ENCODE measurements at places on chromosomes 3 and 15.

- no peak for DNase-seq
Measured at GRCh38 chr15:50633653-50634052, 52.9 kb downstream of the TRPM7 start.

DNA sequence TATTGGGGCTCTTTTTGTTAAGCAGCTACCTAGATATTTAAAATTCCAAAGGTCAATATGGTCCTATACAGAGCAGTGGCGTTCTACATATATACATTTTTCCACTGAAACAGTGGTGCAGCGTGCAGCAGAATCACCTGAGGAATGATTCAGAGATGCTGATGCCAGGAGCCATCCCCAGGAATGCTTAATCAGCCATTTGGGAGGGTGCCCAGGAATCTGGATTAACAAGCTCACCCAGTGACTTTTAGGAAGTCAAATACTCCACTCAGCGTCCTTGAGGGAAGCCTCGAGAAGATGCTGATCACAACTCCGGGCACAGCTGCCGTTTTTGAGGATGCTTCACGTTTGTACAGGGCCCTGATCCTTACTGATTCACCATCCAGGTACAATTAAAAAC is 82.6 kb upstream of the ARHGEF3 start:
- no peak for DNase-seq

DNA sequence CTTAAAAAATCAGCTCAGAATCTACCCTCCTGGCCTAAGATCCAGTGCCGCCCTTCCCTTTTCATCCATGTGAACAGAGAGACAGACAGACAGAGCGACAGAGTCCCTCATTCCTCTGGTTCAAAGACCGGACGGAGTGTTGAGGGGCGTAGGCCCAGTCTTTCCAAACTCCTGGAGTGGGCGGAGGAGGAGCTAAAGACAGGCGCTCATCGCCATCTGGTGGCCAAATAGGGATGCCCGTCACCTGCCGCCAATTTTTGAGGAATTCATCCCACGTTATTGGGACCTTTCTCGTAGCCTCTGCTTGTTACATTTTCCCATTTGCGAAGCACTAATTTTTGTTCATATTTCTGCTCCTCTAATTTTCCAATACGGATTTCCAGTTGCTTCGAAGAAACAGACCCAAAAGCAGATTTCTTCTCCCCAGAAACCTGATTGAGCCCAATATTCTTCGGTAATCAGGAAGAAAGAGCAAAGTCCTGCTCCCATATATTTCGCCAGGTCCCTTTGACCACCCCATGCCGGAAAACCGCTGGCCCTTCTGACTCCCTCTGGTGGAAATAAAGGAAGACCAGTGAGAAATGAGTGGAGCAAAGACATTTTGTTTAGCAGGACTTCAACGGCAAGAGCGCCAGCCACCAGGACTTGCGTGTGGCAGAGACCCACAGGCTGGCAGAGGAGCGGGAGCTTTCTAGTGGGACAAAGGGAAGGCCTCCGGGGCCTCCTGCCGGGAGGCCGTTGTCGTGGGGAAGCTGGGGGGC is 88.0 kb downstream of the LRRK1 start:
- peak; percentile 73 for DNase-seq

DNA sequence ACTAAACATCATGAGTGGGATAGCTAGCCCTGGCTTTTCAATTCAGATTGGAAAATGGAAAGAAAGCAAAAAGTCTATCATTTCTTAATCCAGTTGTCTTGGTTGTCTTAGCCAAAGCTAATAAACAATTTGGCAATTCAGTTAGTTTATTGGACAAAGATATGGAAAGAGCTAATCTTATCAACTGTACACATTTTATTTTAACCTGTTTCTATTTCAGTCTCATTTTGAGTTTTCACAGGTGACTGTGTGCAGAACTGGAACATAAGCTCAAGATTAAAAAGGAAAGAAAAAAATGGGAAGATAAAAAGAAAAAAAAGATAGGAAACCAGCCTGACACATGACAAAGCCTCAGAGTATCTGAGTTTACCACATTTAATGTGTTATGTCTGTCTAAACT is 642.6 kb downstream of the SQOR start:
- no peak for DNase-seq

GRCh38 chr3:39097716-39098472 is 9.5 kb downstream of the GORASP1 start:
- no peak for DNase-seq

- no peak for DNase-seq
Measured at GRCh38 chr3:120281261-120281660, 3.8 kb downstream of the GPR156 start.

DNA sequence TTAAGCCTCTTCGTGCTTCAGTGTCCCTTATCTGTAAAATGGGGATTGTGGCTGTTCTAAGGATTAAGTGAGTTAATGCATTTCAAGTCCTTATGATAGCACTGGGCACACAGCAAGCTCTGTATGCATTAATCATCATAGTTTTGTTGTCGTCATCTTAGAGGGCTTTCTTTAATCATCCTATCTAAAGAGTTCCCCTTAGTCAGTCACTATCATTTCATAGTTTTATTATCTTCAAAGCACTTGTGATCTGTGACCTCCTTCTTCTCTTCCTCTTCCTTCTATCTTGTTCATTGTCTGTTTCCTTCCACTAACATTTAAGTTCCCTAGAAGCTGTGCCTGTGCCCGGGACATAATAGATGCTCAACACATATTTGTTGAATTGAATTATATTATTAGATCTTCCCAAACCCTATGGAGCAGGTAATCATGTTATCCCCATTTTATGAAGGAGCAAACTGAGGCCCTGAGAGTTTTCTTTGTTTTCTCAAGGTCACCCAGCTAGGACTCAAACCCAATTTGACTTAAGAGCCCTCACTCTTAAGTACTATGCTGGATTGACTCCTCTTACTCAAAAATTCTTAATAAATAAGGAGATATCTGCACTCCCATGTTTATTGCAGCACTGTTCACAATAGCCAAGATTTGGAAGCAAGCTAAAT is 24.1 kb downstream of the DUOX2 start:
- no peak for DNase-seq

DNA sequence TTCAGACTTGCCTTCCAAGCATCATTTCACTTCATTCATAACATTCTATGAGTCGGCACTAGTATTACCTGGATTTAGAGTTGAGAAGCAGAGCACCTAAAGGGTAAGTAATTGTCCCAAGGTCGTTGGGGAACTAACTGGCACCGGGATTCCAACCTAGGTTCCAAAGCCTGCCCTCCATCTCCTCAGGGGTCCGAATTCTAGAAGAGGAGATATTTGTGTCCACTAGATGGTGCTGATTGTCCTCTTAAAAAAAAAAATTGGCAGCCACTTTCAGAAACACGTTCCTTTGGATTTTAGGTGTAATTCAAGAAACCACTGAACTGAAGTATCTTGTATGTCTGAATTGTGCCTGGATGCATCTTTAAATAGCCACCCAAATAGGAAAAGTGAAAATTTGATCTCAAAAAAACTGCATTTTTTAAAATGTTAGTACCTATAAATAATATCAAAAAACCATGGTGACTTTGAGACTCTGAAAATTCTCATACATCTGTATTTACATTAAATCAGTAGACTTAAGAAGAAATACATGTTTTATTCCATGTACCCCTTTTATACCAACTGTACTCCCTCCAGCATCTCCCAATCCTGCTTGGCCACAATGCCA is 3.9 kb upstream of the FSIP1 start:
- DNase-seq = no peak

- no peak for DNase-seq
Measured at GRCh38 chr3:116148881-116149851, 296.1 kb downstream of the LSAMP start.

DNA sequence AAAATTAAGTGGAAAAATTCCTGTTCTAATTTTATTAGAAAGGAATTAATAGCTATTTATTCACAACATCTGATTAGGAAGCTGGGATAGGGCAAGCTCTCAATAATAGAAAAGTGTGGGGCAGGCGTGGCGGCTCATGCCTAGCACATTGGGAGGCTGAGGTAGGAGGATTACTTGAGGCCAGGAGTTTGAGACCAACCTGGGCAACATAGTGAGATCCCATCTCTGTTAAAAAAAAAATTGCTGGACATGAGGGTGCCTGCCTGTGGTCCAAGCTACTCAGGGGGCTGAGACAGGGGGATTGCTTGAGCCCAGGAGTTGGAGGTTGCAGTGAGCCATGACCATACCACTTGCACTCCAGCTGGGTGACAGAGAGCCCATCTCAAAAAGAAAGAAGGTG is 119.6 kb downstream of the TCF12 start:
- no peak for DNase-seq

GRCh38 chr3:157086060-157086750 is 73.7 kb downstream of the CCNL1 start:
- no peak for DNase-seq

- DNase-seq = no peak
Measured at GRCh38 chr3:49901366-49902339, 2.0 kb downstream of the MST1R start.

DNA sequence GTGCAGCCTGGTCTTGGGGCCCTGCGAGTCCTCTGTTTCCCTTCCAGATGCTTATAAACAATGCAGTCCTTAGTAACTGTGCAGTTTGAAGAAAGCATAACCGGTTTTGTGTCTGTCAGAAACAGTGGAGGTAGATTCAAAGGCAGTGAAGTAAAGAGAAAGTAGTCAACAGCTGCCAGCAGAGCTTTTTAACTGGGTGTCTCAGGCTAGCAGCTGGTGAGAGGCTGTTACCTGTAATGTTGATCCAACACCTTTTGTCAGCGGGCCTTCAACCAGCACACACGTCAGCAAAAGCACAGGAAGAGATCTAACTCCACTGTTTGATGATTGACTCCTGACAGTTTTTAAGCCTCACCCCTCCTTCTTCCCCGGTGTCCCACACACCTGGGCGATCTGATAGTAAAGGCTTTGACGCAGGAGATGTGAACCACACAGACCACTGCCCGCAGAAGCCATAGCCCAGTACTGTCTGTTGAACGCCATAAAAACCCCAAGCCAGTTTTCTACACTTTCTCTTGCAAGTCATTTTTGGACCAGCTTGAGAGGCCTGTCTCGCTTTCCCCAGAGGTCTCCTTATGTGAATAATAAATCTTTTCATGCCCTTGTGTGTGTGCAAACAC is 178.0 kb downstream of the FMN1 start:
- no peak for DNase-seq

DNA sequence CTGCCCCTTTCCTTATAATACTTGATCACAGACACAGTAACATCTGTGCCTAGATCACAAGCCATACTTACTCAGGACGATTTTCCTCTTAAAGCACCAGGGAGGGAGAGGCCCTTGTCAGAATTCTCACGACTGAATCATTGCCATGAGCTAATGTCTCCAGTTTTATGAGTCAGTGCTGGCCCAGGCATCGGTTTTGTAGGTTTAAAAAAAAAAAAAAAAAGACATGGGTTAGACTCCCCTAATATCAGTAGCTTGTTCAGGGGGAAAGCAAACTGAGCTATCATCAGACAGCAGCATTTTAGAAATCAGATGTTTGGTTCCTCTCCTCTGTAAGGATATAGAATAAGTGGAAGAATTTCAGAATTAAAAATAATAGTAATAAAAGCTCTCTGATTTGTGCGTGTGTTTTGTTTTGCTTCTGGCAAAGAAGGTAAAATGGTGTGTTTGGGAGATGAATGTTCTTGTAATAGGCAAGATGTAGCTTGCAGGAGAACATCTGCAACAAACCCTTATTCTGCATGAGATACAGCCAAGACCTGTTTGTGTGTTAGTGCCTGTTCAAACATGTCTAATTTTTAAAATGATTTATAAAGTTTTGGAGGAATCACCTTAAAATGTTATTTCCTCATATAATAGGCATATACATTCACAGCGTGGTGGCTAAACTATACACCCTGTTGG is 193.6 kb downstream of the TP63 start:
- no peak for DNase-seq

DNA sequence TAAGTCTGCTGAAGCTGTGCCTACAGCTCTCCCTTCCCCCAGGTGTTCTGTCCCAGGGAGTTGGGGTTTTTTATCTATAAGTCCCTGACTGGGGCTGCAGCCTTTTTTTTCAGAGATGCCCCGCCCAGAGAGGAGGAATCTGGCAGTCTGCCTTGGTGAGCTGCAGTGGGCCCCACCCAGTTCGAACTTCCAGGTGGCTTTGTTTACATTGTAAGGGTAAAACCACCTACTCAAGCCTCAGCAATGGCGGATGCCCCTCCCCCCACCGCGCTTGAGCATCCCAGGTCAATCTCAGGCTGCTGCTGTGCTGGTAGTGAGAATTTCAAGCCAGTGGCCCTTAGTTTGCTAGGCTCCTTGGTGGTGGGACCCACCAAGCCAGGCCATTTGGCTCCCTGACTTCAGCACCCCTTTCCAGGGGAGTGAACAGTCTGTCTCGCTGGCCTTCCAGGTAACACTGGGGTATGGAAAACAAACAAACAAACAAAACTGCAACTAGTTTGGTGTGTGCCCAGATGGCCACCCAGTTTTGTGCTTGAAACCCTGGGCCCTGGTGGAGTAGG is 189.4 kb downstream of the MFSD1 start:
- peak; percentile 63 for DNase-seq

- no peak for DNase-seq
Measured at GRCh38 chr3:45841420-45841756, 531 bp downstream of the LZTFL1 start.

DNA sequence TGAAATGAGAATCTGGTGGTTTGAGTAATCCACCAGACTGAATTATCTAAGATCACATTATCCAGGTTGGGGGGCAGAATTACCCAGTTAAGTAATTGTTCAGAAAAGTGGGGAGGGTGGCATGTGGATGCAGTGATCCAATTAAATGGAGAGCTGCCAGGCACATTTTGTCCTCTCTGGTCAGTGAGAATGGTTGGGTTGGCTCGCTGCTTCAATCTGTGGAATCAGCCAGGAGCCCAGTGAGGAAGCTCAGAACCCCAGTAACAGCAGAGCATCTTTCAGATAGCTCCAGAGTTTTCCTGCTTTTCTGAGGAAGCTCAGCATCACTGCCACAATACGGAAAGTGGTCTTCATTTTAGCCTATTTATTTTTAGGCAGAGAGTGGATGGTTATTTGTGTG is 6.4 kb upstream of the EXOG start:
- no peak for DNase-seq

DNA sequence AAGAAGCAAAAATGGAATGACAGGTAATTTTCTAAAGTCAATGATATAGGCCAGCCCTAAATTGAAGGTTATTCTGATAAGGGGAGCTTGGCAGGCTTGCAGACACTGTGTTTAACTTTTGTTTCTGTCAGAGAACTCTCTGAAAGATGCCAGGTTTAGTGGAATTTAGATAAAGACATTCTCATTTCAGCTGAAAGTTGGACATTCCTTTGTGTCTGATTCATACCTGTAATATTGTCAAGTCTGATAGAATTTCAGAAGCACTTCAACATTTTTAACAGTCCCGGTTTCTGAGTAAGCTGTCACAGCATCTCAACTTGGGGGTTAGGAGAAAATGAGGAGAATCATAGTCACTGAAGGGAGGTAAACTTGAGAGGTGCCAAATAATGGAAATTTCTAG is 84.0 kb downstream of the DIPK2A start:
- DNase-seq = no peak

DNA sequence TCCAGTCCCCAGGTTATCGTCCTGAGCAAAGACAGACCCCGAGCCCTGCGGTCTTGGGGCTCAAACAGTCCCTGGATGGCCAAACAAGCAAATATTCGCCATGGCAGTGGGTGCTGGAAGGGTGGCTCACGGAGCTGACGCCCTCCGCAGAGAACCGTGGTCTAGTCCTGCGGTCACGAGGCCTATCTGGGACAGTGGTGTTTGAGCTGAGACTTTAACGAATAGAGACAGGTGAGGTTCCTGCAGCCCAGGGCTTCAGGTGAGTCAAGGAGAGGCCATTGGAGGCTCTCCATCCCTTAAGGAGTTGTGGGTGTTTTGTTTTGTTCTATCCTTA is 399 bp upstream of the SUCLG2 start:
- DNase-seq = peak; percentile 6

- DNase-seq = no peak
Measured at GRCh38 chr3:161072211-161072621, 32.9 kb downstream of the B3GALNT1 start.

Data from NT2/D1 (cell line).